Tibial nerve (tissue), 4 donors: ENCODE measurements at places on chromosomes 7 and 10. TPM values are rescaled to one million over a fixed set of nuclear protein-coding genes. Genes with fewer than 3 reads are reported as not detected.

GRCh38 chr10:103451091-103451813, 918 bp downstream of the CALHM2 start:
- H3K27ac ChIP-seq, result peak overlapping the region; percentile 83
- H3K36me3 ChIP-seq, result peaks cover 40% of the 10 kb centered on the region
- H3K4me3 ChIP-seq, result peak overlapping the region; percentile 59
- H3K27me3 ChIP-seq, result no peaks in the 10 kb centered on the region
- H3K4me1 ChIP-seq, result peaks cover 58% of the 10 kb centered on the region
- peak; percentile 52 for DNase-seq

- H3K4me1 ChIP-seq, result peaks cover 36% of the 10 kb centered on the region
- no peak overlapping the region for H3K27ac ChIP-seq
- H3K36me3 ChIP-seq, result no peaks in the 10 kb centered on the region
- DNase-seq, result no peak
- no peaks in the 10 kb centered on the region for H3K27me3 ChIP-seq
These were observed 99.3 kb upstream of the DDC start for GRCh38 chr7:50664461-50664922.

- no peak overlapping the region for H3K27ac ChIP-seq
- H3K27me3 ChIP-seq, result no peaks in the 10 kb centered on the region
- H3K36me3 ChIP-seq, result no peaks in the 10 kb centered on the region
- H3K4me3 ChIP-seq, result no peak overlapping the region
These were observed 92.0 kb downstream of the KCNMA1 start for GRCh38 chr10:77545585-77545984.

DNA sequence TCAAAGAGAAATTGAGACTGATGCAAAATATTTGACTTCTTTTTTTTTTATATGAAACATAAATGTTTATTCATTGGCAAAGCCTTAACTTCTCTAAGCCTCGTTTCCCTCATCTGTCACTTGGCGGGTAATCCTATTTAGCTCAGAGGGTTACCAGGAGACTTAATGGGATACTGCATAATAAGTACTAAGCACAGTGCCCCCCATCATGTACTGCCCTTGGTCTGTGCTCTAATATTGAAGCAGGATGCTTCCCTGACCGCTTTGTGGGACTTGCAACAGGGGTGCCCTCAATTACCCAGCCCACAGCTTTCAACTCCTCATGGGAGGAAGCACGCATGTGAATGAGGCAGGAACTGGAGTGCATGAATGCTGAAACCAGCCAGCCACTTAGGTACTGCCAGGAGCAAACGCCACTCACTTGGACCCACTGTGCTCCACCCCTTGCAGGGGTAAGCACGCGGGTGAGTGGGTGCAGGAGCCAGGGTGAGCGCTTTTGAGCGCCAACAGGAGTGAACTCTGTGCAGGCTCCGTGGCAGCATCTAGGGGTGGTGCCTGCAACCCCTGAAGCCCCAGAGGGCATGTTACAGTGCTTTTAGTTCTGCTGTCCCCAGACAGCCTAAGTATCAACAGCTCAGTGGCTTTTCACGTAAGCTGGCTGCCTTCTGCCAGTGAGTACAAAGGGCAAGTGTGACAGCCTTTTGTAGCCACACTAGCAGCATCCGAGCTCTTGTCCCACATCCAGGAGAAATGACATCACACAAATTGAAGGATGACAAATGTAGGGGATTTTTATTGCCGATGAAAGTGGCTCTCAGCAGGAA, 209.8 kb upstream of the C7orf33 start:
- no peaks in the 10 kb centered on the region for H3K36me3 ChIP-seq
- H3K4me3 ChIP-seq, result no peak overlapping the region
- H3K27ac ChIP-seq, result no peak overlapping the region

DNA sequence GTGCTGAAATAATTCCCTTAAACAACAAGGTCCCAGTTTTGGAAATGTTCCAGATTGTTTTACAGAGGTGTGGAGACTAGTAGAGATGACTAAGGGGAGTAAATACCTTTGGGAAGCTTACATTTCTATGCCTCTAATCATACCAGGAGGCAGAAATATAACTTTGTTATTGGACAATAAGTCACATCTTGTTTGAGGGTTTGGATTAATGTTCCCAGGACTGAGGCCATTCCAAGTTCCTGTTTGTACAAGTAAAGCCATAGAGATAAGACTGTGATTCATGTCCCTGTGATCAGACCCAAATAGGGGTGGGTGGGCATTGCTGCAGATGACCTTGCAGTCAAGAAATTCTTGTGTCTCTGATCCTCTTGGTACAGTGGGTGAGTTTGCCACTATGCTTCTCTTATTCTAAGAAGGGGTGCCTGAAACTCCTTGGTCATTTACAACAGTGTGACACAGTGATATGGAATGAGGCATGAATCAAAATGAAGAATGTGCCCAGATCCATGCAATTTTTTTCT, 508.3 kb downstream of the SORCS3 start:
- H3K4me3 ChIP-seq, result no peak overlapping the region
- no peaks in the 10 kb centered on the region for H3K27me3 ChIP-seq
- no peak for DNase-seq
- H3K4me1 ChIP-seq, result no peaks in the 10 kb centered on the region
- no peak overlapping the region for H3K27ac ChIP-seq

DNA sequence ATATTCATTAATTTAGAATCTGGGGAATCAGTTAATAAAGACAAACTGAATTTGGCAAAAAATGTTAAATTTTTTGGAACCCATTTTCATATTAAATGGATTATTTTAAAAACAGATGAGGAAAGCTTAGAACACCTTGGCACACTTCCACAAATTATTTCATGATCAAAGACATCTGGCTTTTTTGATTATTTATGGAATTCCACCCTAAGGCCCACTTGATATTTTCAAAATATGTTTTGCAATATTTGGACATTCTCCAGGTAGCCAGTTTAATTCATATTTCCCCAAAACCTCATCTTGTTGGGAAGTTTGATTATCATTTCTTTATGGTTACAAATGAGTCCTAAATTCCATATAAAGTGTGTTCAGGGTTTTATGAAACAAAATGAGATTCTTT, 129.9 kb downstream of the DOCK4 start:
- no peak for DNase-seq
- no peak overlapping the region for H3K27ac ChIP-seq
- H3K36me3 ChIP-seq, result no peaks in the 10 kb centered on the region

DNA sequence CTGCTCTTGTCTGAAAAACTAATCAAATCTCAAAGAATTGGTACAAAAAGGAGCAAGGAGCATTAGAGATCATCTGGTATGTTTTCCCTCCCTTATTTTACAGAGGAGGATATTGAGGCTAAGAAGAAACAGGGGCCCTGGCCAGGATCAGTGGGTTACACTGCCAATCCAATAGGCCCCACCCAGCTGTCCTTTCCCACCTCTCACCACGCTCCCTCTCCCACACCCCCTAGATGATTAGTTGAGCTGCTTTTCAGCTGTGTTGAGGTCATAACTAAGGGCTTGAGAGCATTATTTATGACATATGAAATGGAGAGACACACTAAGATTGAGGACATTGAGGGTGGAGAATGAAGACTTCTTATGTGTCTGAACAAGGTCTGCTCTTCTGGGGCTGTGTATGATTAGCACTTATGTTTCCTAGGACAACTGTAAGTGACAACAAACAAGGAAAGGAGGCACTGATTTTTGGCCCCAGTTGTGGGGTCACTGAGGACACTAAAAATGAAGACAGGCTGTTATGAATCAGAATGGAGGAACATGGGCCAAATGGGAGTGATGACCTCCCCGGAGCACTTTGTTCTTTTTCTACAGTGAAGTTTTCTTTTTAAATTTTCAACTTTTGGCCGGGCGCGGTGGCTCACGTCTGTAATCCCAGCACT, 26.5 kb downstream of the VWA2 start:
- H3K27me3 ChIP-seq, result no peaks in the 10 kb centered on the region
- H3K36me3 ChIP-seq, result no peaks in the 10 kb centered on the region
- H3K27ac ChIP-seq, result no peak overlapping the region
- no peak overlapping the region for H3K4me3 ChIP-seq
- no peak for DNase-seq
- H3K4me1 ChIP-seq, result peaks cover 4% of the 10 kb centered on the region

GRCh38 chr10:131890276-131891195, 10.3 kb upstream of the PPP2R2D start:
- H3K36me3 ChIP-seq, result no peaks in the 10 kb centered on the region
- no peaks in the 10 kb centered on the region for H3K4me1 ChIP-seq
- H3K27me3 ChIP-seq, result no peaks in the 10 kb centered on the region
- no peak overlapping the region for H3K4me3 ChIP-seq

Gene GCK
- total RNA-seq, result 2.3 TPM

Gene CALCR
- total RNA-seq, result not detected
